ENCODE measurements at places on chromosomes 4 and X.

DNA sequence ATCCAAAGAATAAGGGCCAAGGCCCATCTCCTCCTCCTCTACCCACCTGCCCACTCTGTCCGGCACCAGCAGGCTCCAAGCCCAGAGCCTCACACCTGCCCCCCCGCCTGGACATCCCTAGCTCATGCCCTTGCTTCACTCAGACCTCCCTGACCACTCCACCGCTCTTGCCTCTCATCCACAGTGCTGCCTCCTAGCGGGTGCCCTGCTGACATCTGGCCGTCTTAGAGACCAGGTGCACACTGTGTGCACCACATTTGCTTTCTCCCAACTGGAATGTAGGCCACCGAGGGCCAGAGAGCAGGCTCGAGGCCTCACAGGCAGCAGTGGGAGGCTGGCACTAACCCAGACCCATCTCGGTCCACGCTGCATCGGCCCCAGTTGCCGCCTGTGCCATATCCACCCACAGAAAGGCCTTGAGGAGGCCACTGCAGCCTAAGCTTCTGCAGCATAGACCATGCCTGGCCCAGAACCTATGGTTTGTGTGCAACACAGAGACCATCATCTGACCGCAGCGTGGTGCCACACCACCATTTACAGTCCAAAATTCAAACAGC, 13.5 kb downstream of the LETM1 start:
- DNase-seq: no peak

DNA sequence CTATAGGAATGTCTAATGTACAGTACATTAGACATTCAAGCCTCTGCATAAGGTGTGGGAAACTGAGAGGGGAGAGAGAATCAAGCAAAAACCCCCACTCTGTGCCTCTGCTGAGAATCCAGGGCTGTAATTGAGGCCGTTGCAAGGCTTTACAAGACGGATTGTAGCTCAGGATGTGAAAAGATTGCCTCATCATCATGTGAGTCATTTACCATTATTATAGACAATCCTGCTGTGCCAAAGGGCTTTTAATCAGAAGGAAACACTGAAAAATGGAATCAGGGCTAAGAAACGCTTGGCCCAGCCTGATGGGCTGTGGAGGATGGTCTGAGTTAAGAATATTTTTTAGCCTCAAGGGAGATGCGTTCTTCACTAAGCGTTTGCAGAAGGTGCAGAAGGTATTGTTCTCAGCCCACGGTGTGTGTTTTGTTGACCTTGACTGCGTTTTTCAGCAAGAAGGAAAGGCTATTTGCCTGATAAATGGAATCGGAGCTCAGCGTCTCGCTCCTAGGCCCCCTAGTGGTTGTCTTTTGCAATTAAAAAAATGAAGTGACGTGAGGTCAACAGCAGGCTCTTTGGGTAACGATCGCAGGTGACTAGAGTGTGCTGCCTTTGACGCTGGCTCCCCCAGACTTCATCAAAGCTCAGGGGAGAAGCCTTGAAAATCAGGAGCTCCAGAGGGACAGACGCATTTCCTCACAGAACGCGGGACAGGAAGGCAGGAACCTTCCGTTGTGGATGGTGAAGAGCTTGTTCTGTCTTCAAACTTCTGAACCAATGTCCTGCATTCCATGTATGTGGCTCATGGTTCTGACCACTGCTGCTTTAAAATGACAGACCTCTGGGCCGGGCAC, 18.1 kb upstream of the CHRNA9 start:
- DNase-seq: no peak

DNA sequence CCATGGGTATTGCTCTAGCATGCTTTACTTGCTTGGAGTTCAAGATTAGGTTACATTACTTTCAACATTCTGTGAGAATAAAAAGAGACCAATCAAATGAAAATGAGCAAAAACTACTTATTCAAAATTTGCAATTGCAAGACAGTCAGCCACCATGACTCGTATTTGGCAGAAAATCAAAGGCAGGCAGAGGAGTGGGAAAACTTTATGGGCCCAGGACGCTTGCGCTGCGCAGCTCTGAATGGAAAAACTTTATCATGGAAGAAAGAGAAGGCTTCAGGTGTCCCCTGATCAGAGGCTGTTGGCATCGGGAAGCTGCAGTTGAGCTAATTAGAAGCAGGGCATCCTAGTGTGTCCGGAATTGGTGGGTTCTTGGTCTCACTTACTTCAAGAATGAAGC, 250.6 kb downstream of the USP46 start:
- DNase-seq: no peak

- DNase-seq: no peak
Observed at GRCh38 chr4:95508421-95508820, 40.4 kb downstream of the UNC5C start.

GRCh38 chrX:45309096-45309495, 108.4 kb upstream of the DIPK2B start:
- DNase-seq: no peak

DNA sequence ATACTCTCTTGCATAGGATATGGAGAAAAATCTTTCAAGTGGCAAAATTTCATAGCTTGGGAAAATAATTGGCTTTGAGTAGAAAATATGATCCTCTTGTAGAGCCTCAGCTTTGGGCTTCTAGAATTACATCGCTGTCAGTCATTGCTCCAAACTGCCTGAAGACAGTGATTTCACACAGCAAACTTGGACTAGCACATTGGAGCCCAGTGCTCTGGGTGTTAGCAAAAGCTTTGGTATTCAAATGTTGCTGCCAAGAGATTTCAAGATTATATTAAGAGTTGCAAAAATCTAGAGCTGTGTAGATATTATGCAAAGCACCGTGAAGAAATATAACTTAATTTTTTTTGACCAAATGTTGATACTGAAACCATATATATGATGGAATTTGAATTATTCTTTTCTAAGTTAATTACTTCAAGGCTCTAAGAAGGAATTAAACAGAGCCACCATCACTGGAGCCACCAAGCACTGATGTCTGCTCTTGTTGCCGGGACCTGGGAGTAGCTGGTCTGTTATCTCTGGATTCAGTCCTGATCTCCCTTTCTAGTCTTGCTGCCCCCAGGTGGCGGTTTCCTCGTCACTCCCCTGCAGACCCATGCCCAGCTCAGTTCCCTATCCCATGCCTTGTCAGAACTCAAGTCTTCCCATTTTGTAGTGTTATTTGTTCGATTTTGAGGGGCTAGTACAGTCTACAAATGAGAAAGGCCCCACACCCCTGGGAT, 260.7 kb upstream of the SFRP2 start:
- DNase-seq: no peak

- DNase-seq: no peak
Observed at GRCh38 chr4:143241892-143242291, 57.2 kb downstream of the USP38 start.

- no peak for DNase-seq
Observed at GRCh38 chr4:70930530-70931256, 28.5 kb downstream of the MOB1B start.

DNA sequence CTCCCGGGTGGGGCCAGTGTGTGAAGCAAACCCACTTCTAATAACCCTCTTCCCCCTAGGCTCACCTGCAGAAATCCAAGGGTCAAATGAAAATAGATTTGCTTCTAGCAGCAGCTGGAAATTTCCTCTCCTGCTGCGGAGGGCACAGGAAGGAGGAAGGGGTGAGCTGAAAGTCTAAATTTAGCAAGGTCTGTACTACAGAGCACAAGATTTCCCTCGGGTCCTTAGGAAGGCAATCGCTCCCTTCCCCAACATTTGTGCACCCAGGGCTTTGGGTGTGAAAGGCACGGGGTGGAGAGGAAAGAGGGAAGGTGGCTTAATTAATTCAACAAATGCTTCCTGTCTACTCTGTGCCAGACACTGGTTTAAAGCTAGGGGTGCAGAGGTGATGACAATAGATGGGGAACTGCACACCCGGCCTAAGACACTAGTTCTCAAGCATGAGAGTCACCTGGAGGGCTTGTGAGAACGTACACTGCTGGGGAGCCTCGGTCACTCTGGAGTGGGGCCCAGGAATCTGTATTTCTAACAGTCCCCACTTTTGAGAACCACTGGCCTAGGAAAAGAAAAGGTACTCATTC, 204.4 kb downstream of the NSUN7 start:
- DNase-seq: no peak

GRCh38 chr4:110085131-110085530, 113.3 kb downstream of the ELOVL6 start:
- no peak for DNase-seq

DNA sequence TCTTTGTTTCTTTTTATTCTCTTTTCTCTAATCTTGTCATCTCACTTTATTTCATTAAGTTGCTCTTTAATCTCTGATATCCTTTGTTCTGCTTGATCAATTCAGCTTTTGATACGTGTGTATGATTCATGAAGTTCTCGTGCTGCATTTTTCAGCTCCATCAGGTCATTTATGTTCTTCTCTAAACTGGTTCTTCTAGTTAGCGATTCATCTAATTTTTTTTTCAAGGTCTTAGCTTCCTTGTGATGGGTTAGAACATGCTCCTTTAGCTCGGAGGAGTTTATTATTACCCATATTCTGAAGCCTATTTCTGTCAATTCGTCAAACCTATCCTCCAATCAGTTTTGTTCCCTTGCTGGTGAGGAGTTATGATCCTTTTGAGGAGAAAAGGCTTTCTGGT, 1045.0 kb upstream of the ADGRL3 start:
- no peak for DNase-seq

- no peak for DNase-seq
Observed at GRCh38 chrX:21658746-21659145, 616 bp upstream of the KLHL34 start.

DNA sequence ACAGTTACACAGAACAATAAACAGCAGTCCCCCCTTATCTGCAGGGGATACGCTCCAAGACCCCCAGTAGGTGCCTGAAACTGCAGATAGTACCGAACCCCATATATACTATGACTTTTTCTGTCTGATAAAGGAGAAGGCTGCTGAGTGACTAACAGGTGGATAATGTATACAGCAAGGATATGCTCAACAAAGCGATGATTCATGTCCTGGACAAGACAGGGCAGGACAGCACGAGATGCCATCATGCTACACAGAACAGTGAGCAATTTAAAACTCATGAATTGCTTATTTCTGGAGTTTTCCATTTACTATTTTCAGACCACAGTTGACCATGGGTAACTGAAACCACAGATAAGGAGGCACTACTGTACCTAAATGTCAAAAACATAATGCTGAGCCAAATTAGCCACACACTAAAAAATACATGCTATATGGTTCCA, 76.1 kb downstream of the MANBA start:
- DNase-seq: no peak

- no peak for DNase-seq
Observed at GRCh38 chr4:148126825-148127224, 315.4 kb downstream of the NR3C2 start.

- DNase-seq: no peak
Observed at GRCh38 chr4:39883646-39884045, 94.1 kb downstream of the PDS5A start.

DNA sequence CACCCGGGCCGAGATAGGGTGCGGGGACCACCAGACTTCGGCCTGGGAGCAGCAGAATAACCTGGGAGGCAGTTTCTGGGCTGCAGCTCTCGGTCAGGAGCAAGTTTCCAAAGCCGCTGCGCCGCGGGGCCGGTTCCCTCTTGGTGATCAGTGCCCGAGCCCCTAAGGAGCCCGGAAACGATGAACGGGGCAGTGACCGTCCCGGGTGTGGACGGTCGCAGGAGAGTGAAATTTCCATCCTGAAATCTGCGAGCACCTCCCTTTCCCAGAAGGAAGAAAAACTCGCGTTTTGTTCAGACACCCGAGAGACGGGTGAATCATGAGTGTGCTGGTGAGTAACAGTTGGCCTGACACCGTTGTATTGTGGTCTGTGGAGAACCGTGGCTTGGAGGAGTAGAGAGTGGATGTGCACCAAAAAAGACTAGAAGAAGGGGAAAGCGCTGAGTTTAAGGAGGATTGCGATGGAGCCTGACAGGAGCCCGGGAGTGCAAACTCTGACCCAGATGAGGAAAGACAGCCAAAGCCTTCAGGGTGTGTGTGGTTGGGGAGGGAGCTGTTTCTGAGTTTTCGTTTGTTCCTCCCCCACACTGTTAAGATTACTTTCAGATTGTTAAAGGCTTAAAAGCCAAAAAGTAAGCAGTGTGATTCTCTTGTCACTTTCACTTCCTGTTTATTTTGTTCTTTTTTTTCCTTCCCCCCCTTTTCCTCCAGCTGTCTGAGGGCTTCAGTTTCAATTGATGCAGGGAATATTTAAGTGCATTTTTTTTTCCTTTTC, 828 bp downstream of the MCUB start:
- DNase-seq: no peak

DNA sequence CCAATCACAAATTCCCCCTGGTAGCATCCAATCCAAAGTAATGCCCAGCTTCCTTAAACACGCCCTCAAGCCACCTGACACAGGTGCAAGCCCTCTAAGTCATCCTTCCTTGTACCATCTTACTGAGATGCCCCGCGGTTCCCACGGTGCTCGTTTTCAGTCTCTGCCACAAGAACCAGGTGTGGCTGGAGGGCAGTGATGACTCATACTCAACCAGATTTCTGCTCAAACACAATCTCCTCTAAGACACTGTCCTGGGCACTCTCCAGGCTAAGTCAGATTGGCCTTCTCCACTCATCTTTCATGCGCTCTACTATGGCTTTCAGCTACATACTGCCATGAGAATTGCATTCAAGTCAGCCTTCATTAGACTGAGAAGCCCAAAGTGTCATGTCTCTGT, 3.5 kb downstream of the SH3KBP1 start:
- no peak for DNase-seq

DNA sequence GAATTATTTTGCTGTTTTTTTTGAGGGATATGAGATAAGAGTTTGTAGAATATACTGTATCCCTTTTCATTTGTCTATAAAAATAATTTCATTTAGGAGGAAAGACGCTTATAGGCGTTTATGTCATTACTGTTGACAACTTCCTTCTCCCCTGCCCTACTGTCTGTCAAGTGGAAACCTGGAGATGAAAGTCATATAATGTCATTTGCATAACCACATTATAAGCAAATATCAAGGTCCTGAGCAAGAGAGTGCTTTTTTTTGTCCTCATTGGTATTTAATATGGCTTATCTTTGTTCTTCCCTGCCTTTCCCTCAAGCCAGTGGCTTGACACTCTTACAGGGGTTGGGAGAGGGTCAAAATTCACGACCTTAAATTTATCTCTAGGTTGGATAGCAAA, 55.8 kb downstream of the LRP2BP start:
- peak; percentile 17 for DNase-seq

- no peak for DNase-seq
Observed at GRCh38 chr4:61500883-61501282, 300.8 kb downstream of the ADGRL3 start.

- no peak for DNase-seq
Observed at GRCh38 chrX:40081679-40082068, 16.1 kb downstream of the BCOR start.

DNA sequence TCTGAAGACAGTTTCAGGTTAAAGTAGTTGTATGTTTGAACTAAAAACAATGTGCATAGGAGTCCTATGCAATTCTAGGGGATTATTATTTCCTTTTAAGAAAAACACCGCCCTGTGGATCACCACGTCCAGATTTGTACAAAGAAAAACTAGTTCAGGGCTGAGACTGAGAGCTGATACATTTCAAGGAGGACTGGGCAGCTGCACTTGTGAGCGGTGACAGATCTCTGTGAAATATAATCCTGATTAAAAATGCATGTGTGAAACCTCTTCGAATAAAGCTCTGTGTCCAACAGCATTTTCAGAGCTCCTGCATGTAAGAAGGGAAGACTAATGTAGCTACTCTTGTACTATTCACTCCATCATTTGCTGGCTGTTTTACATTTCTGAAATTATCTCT, 365.8 kb upstream of the PITX2 start:
- DNase-seq: no peak

Measured in NCI-H1048 (cell line).